Activated T-helper 1 cell treated with anti-CD3 and anti-CD28 coated beads, Interleukin-12 subunit alpha, Interleukin-12 subunit beta, Interleukin-2, Interleukin-4 antibody, amounts not matched to agents 30 ng/mL and 10 ng/mL and 1 ng/mL, durations not matched to agents 14 hours and 24 hours and 36 hours (primary cell): ENCODE measurements at places on chromosomes 12 and 14.

GRCh38 chr14:74863274-74863673 lies 12.7 kb downstream of the PROX2 start:
- H3K36me3 ChIP-seq: no peaks in the 10 kb centered on the region
- DNase-seq: no peak
- no peak overlapping the region for H3K27ac ChIP-seq
- H3K4me3 ChIP-seq: no peak overlapping the region
- peaks cover 2% of the 10 kb centered on the region for H3K27me3 ChIP-seq

- peaks cover 7% of the 10 kb centered on the region for H3K36me3 ChIP-seq
- no peak overlapping the region for H3K4me3 ChIP-seq
- H3K27ac ChIP-seq: no peak overlapping the region
- peaks cover 8% of the 10 kb centered on the region for H3K4me1 ChIP-seq
- peaks cover 70% of the 10 kb centered on the region for H3K27me3 ChIP-seq
- DNase-seq: no peak
Measured at GRCh38 chr14:60514378-60514740, 5.4 kb downstream of the SIX6 start.

DNA sequence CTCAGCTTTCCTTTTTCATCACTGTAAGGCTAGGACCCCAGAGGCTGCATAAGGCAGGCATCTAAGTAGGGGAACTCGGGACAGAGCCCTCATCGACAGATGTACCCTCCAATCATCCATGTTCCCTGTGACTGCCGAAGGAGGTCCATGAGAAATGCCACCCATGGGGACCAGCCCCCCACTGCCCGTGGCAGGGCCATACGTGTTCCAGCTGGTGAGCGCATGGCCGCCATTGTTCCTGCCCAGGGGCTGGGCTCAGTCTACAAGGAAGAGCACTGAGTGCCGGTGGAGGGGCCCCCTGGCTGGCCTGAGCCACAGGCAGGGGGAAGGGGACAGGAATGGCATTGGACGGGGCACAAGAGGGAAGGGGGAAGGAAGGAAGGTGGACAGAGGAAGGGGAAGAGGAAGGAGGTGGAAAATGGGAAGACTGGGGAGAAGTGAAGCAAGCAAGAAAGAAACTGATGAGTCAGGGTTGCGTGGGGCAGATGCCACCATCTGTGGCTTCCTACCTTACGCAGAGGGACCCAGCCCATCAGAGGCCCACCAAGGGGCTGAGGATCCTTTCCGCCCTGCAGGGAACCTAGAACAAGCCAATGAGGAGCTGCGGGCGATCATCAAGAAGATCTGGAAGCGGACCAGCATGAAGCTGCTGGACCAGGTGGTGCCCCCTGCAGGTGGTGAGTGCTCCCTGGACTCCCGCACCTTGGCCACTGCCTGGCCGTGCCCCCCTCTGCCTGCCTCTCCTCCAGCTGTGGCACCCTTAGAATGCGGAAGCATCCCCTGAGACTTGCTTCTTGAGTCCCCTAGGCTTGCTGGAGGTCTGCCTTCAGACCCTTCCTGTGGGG lies 120.6 kb upstream of the FKBP4 start:
- no peak for DNase-seq
- H3K4me3 ChIP-seq: no peak overlapping the region
- H3K27ac ChIP-seq: no peak overlapping the region
- no peaks in the 10 kb centered on the region for H3K36me3 ChIP-seq

DNA sequence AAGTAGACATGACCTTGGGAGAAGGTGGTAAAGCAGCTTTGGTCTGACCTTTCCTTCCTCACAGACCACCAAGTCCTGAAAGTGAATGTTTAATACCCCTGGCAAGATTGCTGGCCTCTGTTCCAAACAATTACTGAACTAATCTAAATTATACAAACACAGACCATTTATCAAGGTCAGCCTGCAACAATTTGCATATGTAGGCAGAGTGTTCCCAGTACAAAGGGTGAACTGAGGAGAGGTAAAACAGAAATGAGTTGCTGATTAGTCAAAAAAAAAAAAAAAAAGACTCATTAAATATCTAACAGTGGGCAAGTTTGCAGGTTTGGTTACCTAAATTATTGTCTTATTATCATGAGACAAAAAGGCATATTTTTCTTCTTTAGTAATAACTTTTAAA lies 506.5 kb downstream of the TMEM117 start:
- DNase-seq: no peak
- no peaks in the 10 kb centered on the region for H3K27me3 ChIP-seq
- H3K27ac ChIP-seq: no peak overlapping the region

DNA sequence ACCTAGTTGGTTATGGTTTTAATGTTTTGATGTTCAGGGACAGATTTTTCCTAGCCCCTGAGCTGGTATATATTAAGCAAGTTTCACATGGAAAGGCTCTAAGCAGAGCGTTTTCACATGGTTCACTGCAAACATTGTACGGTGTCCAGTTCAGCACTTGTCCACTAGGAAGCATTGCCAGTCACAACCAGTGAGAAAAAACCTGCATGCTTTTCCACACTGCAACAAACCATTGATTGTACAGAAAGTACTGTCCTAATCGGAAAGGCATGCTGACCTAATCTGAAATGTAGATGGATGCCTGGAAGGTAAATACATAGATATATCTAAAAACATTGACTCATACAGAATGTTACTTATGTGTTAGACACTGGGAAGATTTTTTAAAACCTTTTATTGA lies 25.0 kb upstream of the NPAS3 start:
- no peak for DNase-seq
- H3K4me1 ChIP-seq: no peaks in the 10 kb centered on the region
- no peak overlapping the region for H3K4me3 ChIP-seq
- H3K27ac ChIP-seq: no peak overlapping the region

DNA sequence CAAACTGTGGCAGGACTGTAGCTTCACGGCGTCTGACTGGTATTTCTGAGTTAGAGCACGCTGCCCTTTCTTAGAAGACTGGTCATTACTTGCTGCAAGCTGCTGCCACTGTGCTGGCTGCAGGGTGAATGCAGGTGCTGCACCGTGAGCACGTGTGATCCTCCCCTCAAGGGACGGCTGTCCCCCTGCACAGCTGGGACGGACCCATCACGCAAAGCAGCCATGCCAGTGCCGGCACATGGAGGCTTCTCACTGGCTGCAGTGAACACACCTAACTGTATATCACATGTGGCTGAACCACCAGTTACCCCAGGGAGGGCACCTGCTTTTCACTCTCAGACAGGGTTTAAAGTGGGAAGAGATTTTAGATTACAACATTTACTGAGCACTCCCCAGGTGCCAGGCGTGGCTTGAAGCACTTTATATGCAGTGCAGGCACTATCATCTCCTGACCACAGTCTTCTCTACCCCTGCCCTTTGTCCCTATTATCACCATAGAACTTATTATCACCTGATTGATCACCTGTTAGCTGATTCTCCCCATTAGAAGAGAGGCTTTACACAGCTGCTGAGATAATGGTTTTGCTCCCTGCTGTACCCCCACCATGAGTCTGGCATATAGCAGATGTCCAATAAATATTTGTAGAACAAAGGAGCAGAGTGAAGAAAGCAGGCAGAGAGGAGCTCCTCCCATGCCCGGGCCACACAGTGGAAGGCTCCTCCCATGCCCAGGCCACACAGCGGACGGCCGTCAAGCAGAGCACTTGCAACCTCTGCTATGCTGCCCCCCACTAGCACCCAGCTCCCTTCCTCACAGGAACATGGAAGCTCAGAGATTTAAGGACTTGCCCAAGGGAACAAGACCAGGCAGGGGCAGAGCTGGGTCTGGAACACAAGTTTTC lies 25.9 kb downstream of the SLC25A47 start:
- H3K27ac ChIP-seq: no peak overlapping the region
- H3K36me3 ChIP-seq: peaks cover 41% of the 10 kb centered on the region
- no peaks in the 10 kb centered on the region for H3K27me3 ChIP-seq
- H3K4me3 ChIP-seq: no peak overlapping the region

DNA sequence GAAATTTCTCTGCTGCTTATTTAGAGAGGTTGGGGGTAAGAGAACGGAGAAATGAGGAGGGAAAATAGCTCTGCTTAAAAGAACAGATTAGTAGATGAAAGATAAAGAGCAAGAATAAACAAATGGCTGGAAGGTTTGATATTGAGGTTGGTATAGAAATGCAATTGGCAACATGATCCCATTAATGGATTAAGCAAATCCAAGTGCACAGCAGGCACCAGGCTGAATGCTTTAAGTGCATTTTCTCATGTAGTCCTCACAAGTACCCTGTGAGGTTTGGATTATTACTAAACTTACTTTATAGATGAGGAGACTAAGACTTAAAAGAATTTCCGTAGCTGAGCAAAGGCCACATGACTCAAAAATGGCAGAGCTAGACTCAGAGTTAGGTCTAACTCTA lies 76.9 kb upstream of the ATF1 start:
- no peak overlapping the region for H3K27ac ChIP-seq
- no peak for DNase-seq
- no peaks in the 10 kb centered on the region for H3K27me3 ChIP-seq
- H3K4me1 ChIP-seq: no peaks in the 10 kb centered on the region
- H3K4me3 ChIP-seq: no peak overlapping the region

GRCh38 chr12:31521964-31522363 lies 69.0 kb downstream of the DENND5B start:
- H3K4me3 ChIP-seq: no peak overlapping the region
- no peaks in the 10 kb centered on the region for H3K36me3 ChIP-seq
- no peak overlapping the region for H3K27ac ChIP-seq
- no peaks in the 10 kb centered on the region for H3K4me1 ChIP-seq

- DNase-seq: no peak
- H3K4me1 ChIP-seq: peaks cover 23% of the 10 kb centered on the region
Measured at GRCh38 chr12:10737249-10737648, 14.1 kb upstream of the YBX3 start.

DNA sequence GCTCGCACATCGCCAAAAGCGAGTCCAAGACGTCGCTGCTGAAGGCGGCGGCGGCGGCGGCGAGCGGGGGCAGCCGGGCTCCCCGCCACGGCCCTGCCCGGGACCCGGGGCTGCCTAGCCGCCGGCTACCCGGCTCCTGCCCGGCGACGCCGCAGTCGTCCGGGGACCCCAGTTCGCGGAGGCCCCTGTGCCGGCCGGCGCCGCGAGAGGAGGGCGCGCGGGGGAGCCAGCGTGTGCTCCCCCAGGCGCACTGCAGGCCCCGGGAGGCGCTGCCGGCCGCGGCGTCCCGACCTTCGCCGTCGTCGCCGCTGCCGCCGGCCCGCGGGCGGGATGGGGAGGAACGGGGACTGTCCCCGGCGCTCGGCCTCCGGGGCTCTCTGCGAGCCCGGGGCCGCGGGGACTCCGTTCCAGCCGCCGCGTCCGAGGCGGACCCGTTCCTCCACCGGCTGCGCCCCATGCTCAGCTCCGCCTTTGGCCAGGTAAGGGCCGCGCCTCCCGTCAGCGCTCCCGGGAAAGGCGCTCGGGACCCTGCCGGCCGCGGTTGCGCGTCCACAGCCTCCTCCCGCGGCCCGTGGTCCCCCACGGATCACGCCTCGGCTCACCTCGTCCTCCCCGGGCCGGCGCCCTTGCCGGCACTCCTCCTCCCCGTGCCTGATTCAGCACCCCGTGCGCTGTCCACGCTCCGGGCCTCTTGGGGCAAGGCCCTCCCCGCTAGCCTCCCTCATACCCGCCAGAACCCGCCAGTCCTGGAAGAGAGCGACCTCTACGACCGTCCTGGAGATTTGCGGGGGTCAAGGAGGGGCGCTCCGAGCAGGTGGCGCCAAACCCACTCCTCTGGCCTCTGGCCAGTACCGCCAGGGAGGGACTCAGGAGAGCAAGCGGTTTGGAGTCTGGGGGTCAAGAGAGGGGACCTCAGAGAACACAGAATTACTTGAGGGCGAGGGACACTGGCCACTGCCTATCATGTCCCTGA lies 721 bp downstream of the CABP1 start:
- peaks cover 45% of the 10 kb centered on the region for H3K27me3 ChIP-seq
- no peak overlapping the region for H3K27ac ChIP-seq
- H3K36me3 ChIP-seq: no peaks in the 10 kb centered on the region
- H3K4me1 ChIP-seq: peaks cover 10% of the 10 kb centered on the region
- DNase-seq: peak; percentile 49

DNA sequence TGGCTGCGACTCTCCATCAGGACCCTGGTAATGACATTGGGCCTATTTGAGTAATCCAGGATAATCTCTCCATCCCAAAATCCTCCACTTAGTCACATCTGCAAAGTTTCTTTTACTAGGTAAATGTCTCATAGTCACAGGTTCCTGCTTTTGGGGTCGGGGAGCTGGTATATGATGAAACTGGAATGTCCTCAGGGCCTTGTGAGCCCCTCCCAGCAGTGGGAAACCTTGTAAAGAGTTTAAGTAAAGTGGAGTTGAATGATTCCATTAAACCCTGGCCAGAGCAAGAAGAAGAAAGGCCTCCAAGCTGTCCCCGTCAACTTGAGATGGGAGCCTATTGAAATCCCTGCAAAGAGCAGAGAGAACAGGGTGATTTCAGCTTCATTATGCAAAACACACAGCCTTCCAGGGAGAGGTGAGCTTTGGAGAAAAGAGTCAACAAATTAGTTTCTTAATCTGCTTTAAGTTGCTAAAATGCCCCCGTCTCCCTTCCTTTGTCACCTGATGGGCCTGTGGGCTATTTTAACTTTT lies 12.6 kb downstream of the WSCD2 start:
- H3K27ac ChIP-seq: no peak overlapping the region
- peaks cover 2% of the 10 kb centered on the region for H3K27me3 ChIP-seq
- no peaks in the 10 kb centered on the region for H3K4me1 ChIP-seq
- H3K36me3 ChIP-seq: no peaks in the 10 kb centered on the region
- DNase-seq: no peak

- peak overlapping the region; percentile 78 for H3K27ac ChIP-seq
- no peaks in the 10 kb centered on the region for H3K36me3 ChIP-seq
- peaks cover 27% of the 10 kb centered on the region for H3K27me3 ChIP-seq
- H3K4me3 ChIP-seq: peak overlapping the region; percentile 60
- DNase-seq: no peak
Measured at GRCh38 chr14:90758959-90759358, 57.3 kb downstream of the TTC7B start.

GRCh38 chr12:58424735-58425392 lies 483.5 kb downstream of the ATP23 start:
- DNase-seq: no peak
- H3K36me3 ChIP-seq: peaks cover 2% of the 10 kb centered on the region
- H3K27ac ChIP-seq: peak overlapping the region; percentile 87

DNA sequence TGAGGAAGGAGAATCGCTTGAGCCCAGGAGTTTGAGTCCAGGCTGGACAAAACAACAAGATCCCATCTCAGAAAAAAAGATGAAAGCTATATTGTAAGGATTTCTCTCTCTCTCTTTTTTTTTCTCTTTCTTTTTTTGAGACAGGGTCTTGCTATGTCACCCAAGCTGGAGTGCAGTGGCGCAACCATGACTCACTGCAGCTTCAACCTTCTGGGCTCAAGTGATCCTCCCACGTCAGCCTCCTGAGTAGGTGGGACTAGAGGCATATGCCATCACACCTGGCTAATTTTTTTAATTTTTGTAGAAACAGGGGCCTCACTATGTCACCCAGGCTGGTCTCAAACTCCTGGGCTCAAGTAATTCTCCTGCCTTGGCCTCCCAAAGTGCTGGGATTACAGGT lies 5.8 kb upstream of the MRPL42 start:
- no peaks in the 10 kb centered on the region for H3K36me3 ChIP-seq
- H3K4me3 ChIP-seq: no peak overlapping the region
- peaks cover 2% of the 10 kb centered on the region for H3K27me3 ChIP-seq
- no peak overlapping the region for H3K27ac ChIP-seq
- DNase-seq: no peak
